ENCODE measurements at places on chromosomes 1 and 21. TPM values are rescaled to one million over a fixed set of nuclear protein-coding genes. Genes with fewer than 3 reads are reported as not detected.

CACHD1 gene
- total RNA-seq: 5.9 TPM

CITED4 gene
- total RNA-seq: 0.28 TPM

DNA sequence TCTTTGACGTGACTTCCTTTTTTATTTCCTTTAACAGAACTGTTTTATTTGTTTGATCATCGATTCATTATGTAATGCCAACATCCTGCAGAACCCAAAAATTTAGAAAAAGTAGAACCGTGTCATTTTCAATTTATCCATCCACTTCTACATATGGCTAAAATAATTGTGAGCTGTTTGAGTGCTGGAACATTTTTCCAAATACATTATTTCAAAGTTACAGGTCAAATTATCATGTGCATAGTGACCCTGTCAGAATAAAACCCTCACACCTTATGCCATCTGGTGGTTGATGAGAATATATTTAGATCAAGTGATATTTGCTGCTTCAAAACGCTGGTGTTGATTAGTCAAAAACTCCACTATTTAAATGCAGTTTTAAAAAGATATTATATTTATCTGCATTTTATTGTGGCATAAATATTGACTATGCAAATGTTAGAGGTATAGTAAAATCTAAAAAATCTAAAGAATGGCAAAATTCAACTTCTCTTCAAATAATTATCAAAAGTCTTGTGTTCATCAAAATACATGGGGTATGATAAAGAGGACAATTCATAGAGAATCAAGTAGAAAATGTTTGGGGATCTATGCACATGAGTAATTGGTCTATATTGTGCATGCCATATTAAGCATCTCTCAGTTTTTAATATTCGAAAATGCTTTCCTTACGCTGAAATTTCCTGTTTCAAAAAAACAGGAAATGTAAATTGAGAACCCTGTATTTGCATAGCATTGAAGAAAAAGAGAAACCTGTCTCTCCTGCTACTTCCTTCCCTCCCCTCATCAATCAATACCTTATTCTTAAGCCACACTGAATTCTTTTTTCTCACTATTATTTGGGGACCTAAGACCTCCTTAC is 39.7 kb downstream of the UBE2U start:
- peak; percentile 58 for DNase-seq
- no peaks in the 10 kb centered on the region for H3K4me1 ChIP-seq
- peaks cover 2% of the 10 kb centered on the region for H3K27me3 ChIP-seq
- H3K27ac ChIP-seq: no peak overlapping the region

DNA sequence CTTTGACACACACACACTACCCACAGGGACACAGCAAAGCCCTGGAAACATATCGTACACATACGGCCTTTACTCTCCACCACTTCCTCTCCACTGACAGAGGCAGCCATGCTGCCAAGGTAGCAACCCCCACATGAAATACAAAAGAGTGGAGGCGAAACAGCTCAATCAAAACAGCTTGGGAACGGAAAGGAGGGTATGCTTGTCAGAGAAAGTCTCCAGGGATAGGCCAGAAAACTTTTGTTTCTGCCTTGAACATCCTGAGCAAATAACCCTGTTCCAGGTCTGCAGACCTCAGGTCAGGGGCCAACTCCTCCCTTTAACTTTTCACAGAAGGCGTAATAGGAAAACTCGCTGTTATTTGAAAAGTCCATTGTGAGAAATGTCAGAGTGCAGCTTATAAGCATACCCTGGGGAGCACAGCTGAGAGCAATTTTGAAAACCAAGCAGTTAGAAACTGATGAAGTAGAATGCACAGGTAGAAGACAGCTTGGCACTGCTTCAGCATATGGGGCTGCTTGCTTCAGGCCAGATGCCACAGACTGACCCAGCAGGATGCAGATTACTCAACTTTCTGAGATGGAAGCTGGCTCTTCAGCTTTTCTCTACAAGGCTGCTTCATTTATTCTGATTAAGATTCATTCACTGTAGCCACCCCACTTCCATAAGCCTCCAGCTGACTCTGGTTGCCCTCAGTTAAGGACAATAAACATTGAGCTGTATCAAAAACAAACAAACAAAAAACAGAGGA is 18.0 kb downstream of the KIAA0319L start:
- DNase-seq: no peak
- H3K4me3 ChIP-seq: no peak overlapping the region
- H3K4me1 ChIP-seq: peaks cover 23% of the 10 kb centered on the region

- no peak for DNase-seq
- H3K36me3 ChIP-seq: no peaks in the 10 kb centered on the region
- H3K4me3 ChIP-seq: no peak overlapping the region
- H3K27me3 ChIP-seq: no peaks in the 10 kb centered on the region
Observed at GRCh38 chr1:152954436-152954835, 7.4 kb downstream of the SPRR5 start.

DNA sequence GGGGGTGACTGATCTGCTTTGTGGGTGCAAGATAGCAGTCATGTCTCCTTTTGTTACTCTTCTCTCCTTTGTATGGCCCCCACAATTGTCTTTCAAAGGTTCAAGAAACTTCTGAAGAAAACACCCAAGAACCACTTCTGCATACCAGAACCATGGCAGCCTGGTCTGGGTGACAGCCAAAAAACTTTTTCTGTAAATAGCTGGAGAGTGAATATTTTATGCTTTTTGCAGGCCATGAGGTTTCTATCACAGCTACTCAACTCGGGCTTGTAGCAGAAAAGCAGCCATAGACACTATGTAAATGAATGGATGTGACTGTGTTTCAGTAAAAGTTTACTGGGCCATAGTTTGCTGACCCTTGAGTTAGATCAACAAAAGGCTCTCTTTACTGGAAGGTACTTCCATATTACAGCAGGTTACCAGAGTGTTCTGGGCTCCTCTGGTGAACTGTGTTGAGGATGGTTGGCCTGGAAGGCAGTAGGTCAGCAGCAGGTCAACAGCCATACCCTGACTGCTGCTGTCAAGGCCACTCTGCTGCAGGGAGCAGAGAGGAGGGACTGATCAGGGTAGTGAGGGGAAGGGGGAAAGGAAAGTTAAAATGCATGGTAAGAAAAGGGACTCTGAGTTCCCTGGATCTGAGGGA is 116.4 kb downstream of the GDAP2 start:
- no peaks in the 10 kb centered on the region for H3K27me3 ChIP-seq
- no peaks in the 10 kb centered on the region for H3K36me3 ChIP-seq
- H3K27ac ChIP-seq: peak overlapping the region; percentile 82
- peaks cover 24% of the 10 kb centered on the region for H3K4me1 ChIP-seq
- H3K4me3 ChIP-seq: no peak overlapping the region

DNA sequence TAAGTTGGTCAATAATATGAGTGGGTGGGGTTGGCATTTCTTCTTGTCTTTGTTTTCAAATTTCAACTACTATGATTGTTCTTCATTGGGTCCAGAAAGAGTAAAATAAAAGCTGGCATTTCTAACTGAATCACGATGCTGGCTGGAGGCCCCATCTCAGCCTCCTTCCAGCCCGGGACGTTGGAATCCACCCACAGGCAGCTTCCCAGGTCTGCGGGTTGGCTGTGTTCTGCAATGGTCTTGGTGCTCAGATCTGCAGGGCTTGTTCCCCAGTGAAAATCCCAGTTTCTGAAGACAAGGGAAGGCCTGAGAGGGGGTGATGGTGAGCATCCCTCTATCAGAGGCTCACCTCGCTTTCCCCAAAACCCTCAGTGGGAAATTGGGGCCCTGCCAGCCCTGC is 54.7 kb upstream of the ARHGEF16 start:
- H3K27me3 ChIP-seq: peaks cover 42% of the 10 kb centered on the region
- no peaks in the 10 kb centered on the region for H3K36me3 ChIP-seq
- no peak overlapping the region for H3K4me3 ChIP-seq
- DNase-seq: no peak

DNA sequence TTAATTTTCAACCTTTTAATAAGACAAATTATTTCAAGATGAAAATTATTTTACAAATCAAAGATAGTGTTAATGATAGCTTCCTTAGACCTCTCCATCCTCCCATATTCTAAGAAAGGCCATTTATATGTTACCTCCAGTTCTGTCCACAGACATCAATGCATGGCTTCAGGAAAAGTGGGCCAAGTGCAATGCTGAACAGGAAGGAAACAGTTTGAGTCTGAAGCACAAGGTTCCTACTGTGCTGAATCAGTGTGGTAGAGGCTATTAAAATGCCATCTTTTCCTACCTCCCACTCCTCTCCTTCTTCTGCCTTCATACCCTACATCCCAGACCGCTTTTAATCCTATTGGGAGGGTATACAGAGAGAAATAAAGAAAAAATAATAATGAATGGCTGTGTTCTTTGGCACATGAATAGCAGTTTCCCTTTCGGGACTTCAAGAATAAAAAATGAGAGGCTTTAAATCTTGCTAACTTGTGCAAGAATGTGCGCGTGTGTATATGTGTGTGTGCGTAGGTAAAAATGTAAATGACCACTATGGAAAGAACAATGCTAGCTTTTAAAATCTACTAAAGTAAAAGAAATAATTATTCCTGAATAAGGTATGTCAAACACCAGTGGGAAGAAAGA is 62.6 kb upstream of the C1orf105 start:
- no peak for DNase-seq
- H3K4me1 ChIP-seq: peaks cover 10% of the 10 kb centered on the region
- no peaks in the 10 kb centered on the region for H3K27me3 ChIP-seq

GRCh38 chr1:174960362-174960761 is 39.4 kb upstream of the CACYBP start:
- H3K36me3 ChIP-seq: no peaks in the 10 kb centered on the region
- no peak overlapping the region for H3K27ac ChIP-seq
- no peaks in the 10 kb centered on the region for H3K27me3 ChIP-seq
- no peaks in the 10 kb centered on the region for H3K4me1 ChIP-seq
- H3K4me3 ChIP-seq: no peak overlapping the region

- H3K27me3 ChIP-seq: peaks cover 29% of the 10 kb centered on the region
- H3K36me3 ChIP-seq: no peaks in the 10 kb centered on the region
- DNase-seq: no peak
- no peak overlapping the region for H3K4me3 ChIP-seq
Observed at GRCh38 chr1:167502192-167502551, 16.2 kb downstream of the CD247 start.

- H3K4me3 ChIP-seq: no peak overlapping the region
- DNase-seq: no peak
- no peaks in the 10 kb centered on the region for H3K4me1 ChIP-seq
- no peaks in the 10 kb centered on the region for H3K27me3 ChIP-seq
- H3K27ac ChIP-seq: no peak overlapping the region
- H3K36me3 ChIP-seq: no peaks in the 10 kb centered on the region
Observed at GRCh38 chr1:202531472-202531811, 178.8 kb downstream of the SYT2 start.

DNA sequence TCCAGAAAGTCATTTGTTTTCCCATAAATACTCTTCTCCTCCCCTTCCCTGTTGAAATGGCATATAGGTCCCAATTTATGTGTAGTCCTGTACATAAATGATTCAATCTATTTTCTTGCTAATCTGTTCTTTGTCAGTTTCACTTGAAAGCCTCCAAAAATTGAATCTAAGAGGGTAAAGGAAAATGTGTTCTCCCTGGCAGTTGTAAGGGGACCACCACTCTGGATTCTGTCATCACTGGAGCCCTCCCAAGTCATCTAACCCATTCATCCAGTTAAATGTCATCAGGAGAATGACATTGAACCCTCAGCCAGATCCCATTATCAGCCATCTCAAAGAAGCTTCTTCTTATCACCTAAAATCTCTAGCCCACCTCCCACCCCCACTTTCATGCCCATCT is 35.0 kb upstream of the RNF2 start:
- no peak for DNase-seq
- H3K27me3 ChIP-seq: no peaks in the 10 kb centered on the region
- no peaks in the 10 kb centered on the region for H3K4me1 ChIP-seq
- H3K27ac ChIP-seq: no peak overlapping the region
- H3K4me3 ChIP-seq: no peak overlapping the region

- no peaks in the 10 kb centered on the region for H3K27me3 ChIP-seq
- H3K27ac ChIP-seq: peak overlapping the region; percentile 98
- H3K36me3 ChIP-seq: no peaks in the 10 kb centered on the region
- no peak overlapping the region for H3K4me3 ChIP-seq
- H3K4me1 ChIP-seq: peaks cover 9% of the 10 kb centered on the region
Observed at GRCh38 chr1:54934869-54935268, 45.6 kb upstream of the TMEM61 start.

DNA sequence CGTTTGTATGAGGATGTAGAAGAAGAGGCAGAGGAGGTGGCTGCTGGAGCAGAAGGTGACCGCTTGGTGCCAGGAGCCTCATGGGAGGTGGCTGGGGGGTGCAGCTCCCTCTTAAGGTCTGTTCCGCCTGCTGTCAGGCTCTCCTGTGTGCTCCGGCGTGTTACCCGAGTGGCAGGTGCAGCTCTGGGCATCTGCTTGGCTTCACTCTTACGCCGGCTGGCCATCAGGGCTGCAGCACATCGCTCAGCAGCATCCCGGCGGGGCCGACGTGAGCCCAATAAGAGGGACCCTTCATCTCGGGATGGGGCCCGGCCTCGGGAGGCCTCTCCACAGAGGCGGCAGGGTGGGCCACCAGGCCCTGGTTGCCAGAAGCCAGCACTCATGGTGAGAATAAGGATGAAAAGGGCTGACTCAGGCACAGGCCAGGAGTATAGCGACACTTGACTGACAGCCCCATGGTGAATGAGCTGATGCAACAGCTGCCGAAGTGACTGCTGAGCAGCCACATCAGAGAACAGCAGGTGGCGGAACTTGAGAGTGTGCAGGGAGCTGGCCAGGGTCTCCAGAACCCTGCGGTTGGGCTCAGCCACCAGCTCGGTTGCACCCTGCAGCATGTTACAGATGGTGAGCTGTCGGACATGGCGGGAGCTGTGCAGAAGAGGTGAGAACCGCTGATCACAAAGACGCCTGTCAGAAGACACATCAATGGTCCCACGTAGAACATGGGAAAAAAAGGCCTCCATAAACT is 17.5 kb downstream of the LRRC41 start:
- no peaks in the 10 kb centered on the region for H3K27me3 ChIP-seq
- H3K4me3 ChIP-seq: no peak overlapping the region
- peaks cover 13% of the 10 kb centered on the region for H3K4me1 ChIP-seq

Measured in IMR-90 (cell line).